NCI-H524 treated with DMSO at 0.1 percent for 48 hours (cell line): ENCODE measurements at places on chromosomes 5 and 9.
A peak's percentile ranks its signal among the peaks of the same experiment; 100 is the strongest.

DNA sequence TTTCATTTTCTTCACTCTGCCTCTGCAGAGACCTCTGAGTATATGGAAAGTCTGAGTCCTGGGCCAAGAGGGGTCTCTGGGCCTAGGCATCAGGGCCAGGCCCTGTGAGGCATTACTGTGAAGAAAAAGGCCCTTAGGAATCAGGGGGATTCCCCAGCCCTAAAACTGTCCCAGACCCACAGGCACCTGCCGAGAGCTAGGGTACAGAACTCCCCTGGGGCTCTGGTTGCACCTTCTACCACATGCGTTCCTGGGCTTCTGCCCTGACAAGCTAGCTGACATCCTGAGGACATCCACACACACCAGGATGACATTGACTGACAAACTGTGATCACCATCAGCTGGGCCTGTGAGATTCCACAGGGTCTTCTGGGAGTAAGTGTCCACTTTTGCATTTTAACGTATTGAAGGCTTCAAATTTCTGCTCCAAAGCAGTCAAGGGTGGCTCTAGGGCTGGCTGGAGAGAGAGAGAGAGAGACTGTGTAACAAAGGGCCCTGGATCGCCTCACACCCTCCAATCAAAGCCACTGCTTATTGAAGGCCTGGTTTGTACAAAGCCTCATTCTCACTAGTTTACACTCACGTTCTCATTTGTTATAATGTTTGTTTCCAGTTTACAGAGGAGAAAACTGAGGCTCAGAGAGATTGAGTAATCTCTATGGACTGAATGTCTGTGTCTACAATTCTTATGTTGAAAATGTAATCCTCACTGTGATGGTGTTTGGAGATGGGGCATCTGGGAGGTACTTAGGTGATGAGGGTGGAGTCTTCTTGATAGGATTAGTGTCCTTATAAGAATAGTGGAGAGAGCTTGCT is 45.1 kb downstream of the TGFBI start:
- peak; percentile 20 for DNase-seq

DNA sequence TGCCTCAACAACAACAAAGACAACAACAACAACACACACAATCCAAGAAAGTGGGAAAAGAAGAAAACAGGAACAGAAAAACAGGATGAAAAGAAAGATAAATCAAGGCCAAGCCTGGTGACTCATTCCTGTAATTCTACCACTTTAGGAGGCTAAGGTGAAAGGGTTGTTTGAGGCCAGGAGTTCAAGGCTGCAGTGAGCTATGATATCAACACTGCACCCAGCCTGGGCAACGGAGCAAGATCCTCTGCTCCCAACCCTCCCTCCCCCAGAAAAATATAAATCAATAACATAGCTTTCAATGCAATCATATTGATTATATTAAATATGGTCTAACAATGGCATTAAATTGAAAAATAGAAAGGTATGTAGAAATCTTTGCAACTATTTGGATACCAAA is 32.1 kb downstream of the CENPK start:
- DNase-seq = no peak

DNA sequence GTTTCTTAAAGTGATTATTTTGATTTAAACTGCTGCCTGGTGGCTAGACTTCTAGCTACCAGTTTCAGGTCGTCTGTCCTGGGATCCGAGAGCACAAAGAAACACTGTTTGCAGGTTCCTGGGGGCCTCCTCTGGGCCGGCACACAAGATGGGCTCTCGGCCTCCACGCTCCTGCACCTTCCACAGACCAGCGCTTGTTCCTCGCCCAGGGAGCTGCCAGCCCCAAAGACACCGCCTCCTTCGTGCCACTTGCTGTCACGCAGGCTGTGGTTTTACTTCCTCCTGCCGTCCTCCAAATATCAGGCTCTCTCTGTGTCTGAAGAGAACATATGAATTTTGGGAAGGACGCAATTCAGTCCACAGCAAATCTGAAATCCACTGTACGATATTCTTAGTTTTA is 105.8 kb downstream of the ROR2 start:
- no peak for DNase-seq

DNA sequence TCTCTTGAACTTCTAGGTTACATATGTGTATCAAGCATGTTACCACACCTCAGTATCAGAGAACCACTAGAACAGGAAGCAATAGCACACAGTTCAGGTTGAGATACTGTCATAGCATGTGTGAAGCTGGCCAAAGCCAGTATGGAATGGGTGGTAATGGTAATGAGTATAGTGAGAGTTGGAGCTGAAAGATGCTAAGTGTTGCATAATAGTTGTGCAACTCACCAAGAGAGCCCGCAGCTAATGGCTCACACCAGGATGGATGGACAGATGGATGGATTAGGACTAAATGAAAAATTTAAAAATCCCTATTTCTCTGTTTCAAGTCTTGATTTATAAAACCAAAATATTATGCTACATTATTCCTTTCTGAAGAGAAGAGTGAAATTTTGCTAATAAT is 53.4 kb upstream of the KCNN2 start:
- DNase-seq = no peak

GRCh38 chr5:149995385-149996204 is 4.9 kb downstream of the TIGD6 start:
- no peak for DNase-seq

- no peak for DNase-seq
Measured at GRCh38 chr5:100434815-100435214, 100.4 kb upstream of the FAM174A start.

GRCh38 chr9:112145886-112146285 is 29.2 kb downstream of the SUSD1 start:
- DNase-seq = no peak

DNA sequence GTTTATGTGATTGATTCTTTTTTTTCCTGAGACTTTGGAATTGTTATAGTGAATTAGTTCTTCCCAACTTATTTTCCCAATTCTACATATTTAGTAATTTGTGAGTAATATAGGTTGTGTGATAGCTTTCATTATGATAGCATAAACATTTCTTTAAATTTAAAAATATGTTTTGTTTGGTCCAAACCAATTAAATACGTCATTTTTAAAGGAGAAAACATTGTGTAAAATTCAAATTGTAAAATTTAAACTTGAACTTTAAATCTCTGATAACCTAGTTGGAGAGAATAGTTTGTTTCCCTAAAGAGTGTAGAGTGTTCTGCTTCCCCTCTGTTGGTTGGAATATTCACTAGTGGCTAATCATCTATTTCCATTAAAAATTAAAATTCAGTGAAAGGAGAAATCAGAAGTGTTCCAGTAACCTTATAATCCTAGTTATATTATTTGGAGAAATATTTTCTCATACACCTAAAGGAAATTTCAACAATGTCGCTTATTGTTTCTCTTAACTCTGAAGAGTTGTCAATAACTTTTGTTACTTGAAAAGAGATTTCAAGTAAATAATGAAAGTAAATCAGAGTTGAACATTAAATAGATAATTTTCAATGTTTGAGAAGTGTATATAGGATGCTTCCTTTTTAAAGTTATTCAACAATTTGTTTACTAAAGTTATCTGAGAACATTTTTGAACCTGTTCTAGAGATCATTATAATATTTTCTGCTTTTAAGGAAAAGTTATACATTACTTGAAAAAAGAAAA is 2.9 kb downstream of the NIPBL start:
- no peak for DNase-seq

GRCh38 chr9:116592970-116593369 is 94.1 kb upstream of the TRIM32 start:
- no peak for DNase-seq

GRCh38 chr9:32502464-32502863 is 23.5 kb downstream of the RIGI start:
- DNase-seq = no peak

DNA sequence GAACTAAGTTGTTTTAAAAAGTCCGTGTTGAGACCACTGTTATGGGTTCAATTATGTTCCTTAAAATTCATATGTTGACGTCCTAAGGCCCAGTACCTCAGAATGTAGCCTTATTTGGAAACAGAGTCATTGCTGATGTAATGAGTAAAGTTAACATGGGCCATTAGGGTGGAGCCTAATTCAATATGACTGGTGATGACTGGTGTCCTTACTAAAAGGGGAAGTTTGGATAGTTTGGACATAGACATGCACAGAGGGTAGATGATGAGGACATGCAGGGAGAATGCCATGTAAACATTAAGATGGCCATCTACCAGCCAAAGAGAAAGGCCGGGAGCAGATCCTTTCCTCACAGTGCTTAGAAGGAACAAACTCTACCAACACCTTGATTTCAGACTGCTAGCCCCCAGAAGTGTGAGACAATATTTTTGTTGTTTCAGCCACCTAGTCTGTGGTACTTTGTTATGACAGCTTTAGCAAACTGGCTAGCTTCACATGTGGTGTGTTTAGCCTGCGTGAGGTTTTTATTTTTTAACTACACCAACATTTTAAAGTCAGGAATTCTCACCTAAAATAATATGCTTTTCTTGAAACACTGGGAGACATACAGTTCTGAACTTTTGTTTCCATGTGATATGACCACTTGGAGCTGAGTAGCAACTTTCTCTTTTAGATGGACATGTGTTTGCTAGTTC is 135.3 kb downstream of the YIPF5 start:
- no peak for DNase-seq

GRCh38 chr5:97245386-97245785 is 62.3 kb upstream of the RIOK2 start:
- no peak for DNase-seq

- DNase-seq = no peak
Measured at GRCh38 chr5:178363501-178364325, 131.1 kb upstream of the PHYKPL start.

DNA sequence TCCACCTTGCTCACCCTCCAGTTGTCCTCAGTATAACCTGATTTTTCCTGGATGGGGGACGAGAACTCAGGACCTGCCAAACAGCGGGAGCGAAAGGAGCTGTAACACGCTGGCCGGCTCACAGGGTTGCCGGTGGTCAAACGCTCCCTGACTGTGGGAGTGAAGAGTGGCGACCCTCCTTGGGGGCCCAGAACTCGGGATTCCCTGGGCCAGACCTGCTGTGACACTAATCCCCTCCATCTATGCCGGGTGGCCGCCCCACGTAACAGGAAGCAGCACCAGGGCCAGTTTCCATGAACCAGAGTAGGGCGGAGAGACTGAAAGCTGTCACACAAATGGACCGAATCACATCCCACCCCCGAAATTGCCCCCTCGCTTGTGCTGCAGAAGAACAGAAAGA is 1809.2 kb upstream of the ACO1 start:
- no peak for DNase-seq

- DNase-seq = no peak
Measured at GRCh38 chr5:179183481-179183880, 123.3 kb downstream of the ZNF354C start.

DNA sequence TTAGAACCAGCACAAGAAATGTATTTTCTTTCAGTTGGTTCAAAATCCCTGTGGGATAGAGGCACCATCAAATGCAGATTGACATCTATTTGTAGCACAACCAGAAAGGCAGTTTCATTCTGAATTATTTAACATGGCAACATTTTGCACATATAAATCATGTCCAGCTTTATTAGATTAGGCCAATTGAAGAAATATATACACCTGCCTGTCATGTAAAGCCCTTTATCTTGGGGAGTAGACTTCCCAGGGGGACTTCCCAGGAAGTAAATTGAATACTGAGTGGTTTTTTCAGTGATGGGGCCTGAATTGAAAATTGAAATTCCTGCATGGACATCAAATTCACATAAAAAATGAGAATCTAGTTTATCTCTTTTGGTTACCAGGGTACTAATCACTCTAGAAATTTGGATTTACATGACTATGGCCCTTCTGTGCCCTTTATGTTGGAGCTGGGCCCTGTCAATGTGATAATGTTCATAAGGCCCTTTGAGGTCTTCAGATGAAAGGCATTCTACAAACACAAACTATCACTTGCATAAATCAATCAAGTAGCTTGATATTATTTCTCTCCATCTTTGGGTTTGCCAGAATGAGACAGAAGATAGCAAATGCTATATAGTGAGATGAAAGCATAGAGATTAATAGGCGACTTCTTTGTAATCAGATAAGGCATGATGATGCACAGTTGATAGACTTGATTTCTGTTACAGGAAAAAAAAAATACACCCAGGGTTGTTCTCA is 26.2 kb upstream of the ZNF608 start:
- DNase-seq = no peak

DNA sequence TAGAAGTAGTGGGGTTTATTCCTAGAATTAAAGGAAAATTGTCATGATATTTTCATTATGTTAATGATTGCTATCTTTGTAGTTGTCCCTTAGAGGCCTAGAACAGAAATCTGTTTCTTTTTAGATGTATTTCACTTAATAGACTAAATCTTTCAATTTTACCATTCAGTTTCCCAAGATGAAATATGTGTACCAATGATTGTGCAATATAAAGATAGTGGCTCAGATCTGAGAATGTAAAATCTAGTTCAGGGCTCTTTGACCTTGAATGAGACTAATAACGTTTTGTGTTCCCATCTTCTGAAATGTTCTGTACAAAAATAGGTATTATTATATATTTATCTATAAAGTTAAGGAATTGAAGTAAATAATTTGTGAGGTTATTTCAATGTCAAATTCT is 947.9 kb downstream of the DTWD2 start:
- no peak for DNase-seq
